ENCODE measurements at places on chromosomes 11 and 22. TPM values are rescaled to one million over a fixed set of nuclear protein-coding genes. Genes with fewer than 3 reads are reported as not detected.

DNA sequence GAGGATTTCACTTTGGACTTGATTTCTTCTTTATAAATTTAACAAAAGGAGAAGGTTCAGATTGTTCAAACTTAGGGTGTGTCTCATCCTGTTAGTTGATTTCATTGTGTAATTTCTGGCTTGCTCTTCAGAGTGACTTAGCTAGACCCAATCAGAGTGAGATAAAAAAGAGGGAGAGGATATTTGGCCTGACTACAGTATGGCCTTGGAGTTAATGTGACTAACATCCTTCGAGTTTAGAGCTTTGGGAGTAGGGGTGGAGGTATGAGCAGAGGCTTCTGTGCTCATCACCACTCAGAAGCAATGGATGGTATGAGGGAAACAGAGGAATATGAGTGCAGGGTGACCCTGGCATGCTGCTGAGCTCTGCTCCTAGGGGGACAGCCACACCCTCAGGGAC, 114.2 kb downstream of the ME3 start:
- DNase-seq, result no peak

DNA sequence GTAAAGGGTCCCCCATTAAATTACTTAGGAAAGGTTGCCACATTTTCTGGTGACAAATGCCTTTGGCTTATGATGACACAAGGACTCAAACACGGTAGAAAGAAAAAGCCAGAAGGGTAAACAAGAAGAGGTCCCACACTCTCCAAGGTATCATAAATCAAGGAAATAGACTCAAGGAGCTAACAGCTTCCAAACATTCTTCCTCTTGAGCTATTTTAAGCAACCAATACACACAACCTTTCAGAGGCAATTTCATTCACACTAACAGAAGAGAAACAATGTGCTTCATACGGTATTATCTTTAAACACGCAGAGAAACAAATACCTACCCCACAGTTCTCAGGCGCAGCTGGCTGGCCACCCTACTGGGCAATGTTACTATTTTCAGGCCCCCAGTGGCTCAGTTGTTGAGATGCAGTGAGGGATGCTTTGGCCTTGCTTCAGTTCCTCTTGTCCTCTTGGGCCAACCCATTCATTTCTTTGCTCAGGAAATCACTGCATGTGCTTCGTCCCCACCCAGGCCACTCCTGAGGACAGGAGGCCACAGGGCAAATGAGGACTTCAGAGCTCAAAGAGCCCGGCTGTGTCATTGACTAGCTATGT, 15.8 kb downstream of the ABTB2 start:
- no peak for DNase-seq

DNA sequence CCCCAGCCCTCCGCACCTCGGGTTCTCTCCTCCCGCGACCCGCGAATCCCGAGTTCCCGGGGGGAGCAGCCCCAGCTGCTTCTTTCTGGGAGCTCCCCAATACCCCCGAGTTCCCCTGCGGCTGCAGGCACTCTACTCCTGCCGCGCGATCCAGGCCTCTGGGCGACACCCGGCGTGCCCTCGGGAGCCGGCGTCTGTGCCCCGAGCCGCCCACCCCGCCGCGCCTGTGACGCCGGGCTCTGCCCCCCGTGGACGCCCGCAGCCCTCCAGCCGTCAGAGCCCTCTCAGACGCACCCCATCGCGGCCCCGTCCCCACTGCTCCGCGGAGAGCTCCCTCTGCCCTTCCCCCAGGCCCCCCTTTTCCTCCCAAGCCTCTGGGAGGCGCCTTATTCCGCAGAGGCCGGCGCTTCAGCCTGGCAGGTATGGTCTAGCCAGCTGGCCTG, 422 bp downstream of the GLB1L2 start:
- no peak for DNase-seq

GRCh38 chr11:102416976-102417375, 35.6 kb downstream of the TMEM123 start:
- no peak for DNase-seq

DNA sequence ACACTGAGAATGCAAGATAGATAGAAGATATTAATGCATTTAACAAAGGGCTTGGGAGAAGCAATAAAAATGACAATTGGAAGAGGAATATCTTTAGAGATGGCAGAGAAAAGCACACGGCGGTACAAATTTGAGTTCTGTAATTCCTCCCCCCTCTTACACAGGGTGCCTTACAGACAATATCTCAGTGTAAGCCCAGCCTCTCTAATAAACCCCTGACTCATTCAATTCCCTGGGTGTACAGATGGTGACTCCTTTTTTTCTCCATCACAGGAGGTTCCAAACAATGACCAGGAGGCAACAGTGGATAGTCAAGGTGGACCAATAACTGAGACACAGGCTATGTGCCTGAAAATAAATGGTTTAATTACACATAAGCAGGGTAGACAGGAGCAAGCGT, 598.6 kb downstream of the OPCML start:
- no peak for DNase-seq

DNA sequence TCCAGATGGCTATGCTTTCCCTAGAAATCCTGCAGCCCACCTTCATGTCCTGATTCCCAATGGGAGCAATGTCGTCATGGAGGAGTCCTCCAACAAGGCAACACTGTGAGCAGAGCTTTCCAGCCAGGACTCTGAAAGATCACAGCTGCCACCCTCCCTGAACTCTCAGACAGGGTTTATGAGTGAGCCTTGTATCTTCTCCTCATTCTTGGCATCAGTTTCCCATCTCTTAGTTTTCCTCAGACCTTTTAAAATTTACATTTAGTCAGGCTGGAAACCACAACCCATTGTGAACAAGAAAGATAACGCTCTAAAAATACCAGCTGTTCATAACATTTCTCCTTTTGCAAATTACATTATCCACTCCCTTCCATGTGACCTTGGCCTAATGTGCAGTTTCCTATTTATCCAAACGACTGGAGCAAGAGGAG, 15.6 kb upstream of the LYVE1 start:
- DNase-seq, result no peak

GRCh38 chr11:6544921-6545850, 48.1 kb downstream of the DNHD1 start:
- no peak for DNase-seq

GRCh38 chr11:68282141-68282860, 10.5 kb upstream of the C11orf24 start:
- no peak for DNase-seq

DNA sequence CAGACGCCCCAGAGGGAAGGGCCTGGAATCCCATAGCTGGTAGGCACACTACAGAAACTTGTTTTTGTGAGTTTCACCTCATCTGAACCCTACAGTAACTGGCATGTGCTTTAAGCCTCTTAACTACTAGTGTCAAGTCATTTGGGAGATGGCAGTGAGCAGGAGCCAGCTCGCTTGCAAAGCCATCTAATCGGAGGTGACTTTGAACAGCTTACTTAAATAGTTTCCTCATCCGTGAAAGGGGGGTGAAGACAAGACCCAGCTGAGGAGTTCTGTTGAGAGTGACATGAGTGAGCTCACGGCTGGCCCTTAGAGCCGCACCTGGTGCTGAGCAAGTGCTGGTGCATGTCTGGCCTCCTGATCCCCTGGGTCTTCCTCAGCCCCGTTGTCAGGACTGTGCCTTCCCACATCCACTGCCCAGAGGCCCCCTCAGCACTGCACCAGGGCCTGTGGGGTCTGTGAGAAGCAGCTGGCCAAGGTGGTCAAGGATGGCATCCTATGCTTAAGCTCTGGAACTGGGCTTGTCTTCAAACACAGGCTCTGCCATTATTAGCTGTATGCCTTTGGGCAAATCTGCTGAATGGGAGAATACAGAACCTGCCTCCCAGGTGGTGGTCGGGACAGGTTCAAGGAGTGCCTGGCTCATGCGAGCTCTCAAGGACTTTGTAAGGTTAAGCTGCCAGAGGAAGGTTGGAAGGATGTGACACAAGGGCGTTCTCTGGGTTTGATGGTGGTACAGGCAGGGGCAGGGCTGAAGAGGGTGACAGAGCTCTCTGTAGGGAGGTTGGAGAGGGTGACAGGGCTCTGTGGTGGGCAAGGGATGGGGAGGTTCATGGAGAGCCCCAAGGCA, 27.3 kb downstream of the INCENP start:
- DNase-seq, result no peak

DNA sequence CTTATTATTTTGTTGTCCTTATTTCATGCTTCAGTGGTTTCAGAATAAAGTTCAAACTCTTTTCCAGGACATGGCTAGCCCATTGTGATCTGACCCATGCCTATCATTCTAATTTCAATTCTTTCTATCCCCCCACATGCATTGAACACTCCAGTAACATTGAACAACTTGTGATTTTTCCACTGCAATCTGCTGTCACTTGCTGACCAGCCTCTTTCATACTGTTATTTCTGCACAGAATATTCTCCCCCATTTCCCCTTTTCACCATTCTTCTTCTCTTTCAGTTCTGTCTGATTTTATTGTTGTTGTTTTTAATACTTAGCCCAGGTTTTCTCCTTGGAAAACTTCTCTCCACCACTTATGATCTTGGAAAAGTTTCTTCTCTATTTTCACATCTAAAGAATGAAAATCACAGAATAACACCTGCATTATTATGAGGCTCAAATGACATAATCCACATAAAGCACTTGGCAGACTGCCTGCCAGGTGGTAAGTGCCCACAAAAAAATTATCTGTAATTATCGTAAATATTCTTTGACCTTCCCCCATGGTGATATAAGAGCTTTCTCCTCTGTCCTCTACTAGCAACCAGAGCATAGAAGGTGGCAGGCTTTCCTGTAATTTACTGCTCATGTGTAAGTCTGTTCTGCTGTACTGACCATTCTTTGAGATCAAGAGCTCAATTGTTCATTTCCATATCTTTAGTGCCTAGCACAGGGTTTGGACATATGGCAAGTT, 51.9 kb upstream of the EED start:
- no peak for DNase-seq

- no peak for DNase-seq
Measured at GRCh38 chr22:19629331-19629719, 85.0 kb upstream of the SEPTIN5 start.

- DNase-seq, result no peak
Measured at GRCh38 chr11:2132246-2132645, 6.9 kb downstream of the IGF2 start.

DNA sequence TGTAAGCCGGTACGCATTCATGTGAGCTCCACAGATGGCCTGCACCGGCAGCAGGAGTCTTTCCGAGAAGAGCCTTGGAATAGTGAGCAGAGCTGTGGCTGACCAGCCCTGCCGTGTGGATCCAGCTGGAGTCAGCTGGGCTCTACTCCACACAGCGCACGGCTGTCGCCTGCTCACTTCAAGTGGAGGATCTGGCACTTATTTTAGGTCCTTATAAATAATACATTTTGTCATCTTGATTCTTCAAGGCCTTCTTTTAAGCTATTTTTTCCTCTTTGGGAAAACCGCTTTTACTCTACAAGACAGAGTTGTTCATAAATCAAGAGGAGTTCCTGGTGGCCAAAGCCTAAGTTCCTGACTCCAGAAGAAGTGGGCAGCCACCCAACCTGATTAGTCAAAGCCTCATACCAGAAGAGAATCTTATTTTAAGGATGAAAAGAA, 93.8 kb downstream of the KCNC1 start:
- peak; percentile 52 for DNase-seq

- DNase-seq, result no peak
Measured at GRCh38 chr11:35206616-35207015, 67.6 kb downstream of the CD44 start.

GRCh38 chr11:107928767-107929507, 689 bp downstream of the RAB39A start:
- DNase-seq, result no peak

- DNase-seq, result no peak
Measured at GRCh38 chr11:124115782-124116616, 749 bp downstream of the VWA5A start.

DNA sequence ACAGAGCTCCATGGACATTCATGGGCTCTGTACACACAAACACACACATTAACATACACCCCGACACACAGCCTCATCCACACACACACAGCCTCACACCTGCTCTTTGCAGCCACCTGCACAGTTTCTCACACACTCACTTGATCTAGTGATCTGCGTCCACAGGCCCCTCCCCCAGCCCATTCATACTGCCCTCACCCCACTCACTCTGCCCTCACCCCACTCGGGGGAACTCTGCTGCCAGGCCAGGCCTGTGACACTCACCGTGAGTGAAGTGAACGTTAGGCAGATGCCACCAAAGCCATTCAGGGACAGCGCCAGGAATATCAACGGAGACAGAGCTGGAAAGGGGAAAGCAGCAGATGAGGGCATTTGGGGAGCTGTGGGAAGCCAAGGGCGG, 15.0 kb downstream of the SLC43A1 start:
- no peak for DNase-seq

DNA sequence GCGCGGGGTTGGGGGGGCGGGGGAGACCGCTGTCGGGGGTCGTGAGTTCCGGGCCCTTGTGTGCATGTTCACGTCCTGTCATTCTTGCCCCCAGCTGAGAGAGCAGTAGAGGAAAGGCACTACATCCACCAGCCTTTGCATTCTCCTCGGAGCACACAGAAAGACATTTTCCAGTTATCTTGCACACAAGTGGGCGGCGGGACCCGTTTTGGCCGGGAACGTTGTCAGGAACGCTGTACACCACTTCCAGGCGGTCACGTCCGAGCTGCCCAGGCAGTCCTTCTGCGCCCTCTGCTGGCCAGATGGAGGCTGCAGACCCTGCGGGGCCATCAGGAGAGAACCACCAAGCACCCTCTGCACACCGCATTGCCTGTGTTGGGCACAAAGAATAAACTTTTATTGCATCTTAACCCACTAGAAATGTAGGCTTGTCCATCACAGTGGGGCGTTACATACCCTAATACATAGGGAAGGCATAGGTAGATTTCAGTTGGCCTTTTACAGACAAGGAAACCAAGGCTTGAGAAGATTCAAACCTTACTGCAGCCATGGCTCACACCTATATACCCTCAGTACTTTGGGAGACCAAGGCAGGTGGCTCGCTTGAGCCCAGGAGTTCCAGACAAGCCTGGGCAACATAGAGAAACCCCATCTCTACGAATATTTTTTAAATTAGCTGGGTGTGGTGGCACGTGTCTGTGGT, 2.8 kb upstream of the CDKN1C start:
- DNase-seq, result peak; percentile 79

GRCh38 chr22:39917776-39918495, 17.1 kb downstream of the GRAP2 start:
- no peak for DNase-seq

DNA sequence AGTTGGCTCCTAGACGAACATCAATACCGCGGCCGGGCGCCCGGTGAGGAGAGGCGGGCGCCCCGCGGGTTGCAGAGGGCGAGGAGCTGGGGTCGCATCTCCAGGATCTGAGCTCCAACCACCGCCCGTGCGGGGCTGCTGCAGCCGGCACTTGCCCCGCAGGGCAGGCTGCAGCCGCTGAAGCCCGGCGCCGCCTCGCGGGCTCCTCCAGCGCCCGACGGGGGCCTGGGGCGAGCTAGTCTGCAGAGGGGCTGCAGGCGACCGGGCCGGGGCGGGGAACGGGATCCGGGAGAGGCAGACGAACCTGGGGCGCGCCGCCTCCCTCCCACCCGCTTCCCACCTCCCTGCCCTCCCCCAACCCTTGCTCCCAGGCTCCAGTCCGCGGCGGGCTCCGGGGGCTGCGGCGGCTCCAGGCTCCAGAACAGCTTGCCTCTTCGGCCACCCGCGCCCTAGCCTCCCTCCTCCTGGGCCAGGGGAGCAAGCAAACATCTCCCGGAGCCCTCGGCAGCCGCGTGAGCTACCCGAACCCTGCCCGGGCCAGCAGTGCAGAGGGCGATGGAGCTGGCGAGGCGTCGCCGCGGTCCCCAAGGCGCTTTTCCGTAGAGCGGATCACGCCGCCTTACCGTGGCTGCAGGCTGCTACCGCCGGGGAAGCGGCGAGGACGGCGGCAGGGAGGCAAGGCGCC, 802 bp downstream of the TENM4 start:
- DNase-seq, result no peak

THOC5 gene
- total RNA-seq, result 39.8 TPM

OR52I2 gene
- not detected for total RNA-seq

CFAP300 gene
- total RNA-seq, result 4.5 TPM

GGT5 gene
- total RNA-seq, result 81.3 TPM

TPBGL gene
- 0.21 TPM for total RNA-seq

P2RY2 gene
- 5.7 TPM for total RNA-seq

TUB gene
- 6.9 TPM for total RNA-seq

P2RX3 gene
- not detected for total RNA-seq

KCNC1 gene
- not detected for total RNA-seq
